MCF 10A (cell line): ENCODE measurements at places on chromosomes 4 and X.
A peak's percentile ranks its signal among the peaks of the same experiment; 100 is the strongest.

GRCh38 chr4:55181010-55182005, 55.9 kb upstream of the KDR start:
- DNase-seq: no peak

DNA sequence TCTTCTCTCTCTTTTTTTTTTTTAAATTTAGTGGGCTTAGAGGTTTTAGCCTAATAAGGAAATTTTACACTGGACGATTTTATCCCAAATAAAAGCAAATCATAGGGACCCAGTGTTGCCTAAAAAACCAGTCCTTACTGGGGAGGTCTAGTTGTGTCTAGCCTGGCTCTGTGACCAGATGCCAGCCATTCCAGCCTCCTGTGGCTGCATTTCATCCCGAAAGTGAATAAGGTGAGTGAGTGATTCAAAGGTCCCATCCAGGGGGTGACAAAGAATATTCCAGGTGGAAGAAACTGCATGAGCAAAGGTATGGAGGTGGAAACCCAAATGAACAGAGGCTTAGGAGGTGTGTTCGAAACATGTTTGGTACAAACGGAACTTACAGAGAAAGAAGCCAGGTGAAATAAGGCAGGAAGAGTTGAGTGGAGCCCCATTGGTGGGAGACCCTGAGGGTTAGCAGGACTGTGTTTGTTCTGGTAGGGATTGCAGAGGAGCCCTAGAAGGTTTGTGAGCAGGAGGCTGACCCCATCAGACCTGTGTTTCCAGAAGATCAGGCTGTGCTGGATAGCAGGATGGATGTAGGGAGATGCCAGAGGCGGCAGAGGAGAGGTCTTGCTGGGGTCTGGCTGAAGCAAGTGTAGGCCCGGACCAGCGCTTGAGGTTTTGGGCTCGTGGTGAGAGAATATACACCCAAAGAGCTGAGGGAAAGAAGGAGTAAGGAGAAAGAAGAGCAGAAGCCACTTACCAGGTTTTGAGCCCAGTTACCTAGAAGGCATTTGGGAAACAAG, 31.6 kb downstream of the PTTG2 start:
- DNase-seq: no peak

DNA sequence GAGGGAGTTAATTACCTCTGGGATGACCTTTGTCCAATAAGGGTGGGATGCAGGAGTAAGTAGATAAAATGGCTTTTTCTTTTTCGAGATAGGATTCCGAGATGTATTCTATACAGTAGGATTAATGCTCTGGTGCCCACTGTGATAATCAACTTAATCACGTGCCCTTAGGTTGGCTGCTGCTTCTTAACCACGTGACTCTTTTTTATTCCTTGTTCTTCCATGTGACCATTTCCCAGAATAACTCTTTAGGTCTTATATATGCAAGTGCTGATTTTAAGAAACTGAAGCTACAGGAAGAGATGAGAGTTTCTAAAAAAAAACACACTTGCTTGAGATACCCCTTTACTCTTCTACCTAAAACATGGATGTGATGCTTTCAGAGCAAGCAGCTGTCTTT, 1628.9 kb downstream of the PCDH7 start:
- DNase-seq: no peak

DNA sequence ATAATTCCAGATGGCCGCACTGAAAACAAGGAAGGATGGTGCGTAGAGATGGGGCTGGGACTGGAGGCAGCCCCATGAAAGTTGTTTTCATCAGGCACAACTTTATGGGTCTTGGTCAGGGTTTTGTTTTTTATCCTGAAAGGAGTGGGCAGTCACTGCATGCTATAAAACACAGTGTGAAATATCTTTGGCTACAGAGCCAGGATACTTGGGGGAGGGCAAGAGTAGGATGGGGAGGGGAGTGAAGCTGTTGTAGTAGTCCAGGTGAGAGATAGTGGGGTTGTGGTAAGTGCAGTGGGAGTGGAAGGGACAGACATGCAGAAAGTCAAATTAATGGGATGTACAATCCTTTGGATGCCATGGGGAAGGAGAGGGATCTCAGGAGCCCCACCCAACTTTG, 56.5 kb downstream of the PTTG2 start:
- DNase-seq: no peak

- DNase-seq: no peak
These were observed 114.8 kb downstream of the BCOR start for GRCh38 chrX:39982948-39983347.

- DNase-seq: no peak
These were observed 44.3 kb downstream of the DCTD start for GRCh38 chr4:182872886-182873285.

- DNase-seq: no peak
These were observed 222.5 kb downstream of the AFF2 start for GRCh38 chrX:148722966-148723365.

- no peak for DNase-seq
These were observed 64.5 kb upstream of the PRPS1 start for GRCh38 chrX:107563824-107564223.

DNA sequence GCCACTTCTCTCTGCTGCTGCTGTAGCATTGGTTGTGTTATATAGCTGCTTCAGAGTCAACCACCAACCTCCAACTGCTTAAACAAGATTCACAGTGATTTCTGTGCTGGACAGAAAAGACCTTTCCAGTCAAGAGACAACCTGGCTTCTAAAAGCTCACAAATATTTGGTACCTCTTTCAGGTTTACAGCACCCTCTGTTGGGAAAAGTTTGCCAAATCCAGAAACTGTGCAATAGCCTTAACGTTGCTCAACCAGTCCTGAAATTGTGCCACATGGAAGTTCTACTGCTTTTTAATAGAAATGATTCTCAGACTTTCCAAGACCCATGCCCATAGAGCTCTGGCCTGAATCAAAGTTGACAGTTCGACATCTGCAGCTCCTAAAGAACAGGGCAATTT, 842.1 kb upstream of the HTR2C start:
- peak; percentile 63 for DNase-seq

DNA sequence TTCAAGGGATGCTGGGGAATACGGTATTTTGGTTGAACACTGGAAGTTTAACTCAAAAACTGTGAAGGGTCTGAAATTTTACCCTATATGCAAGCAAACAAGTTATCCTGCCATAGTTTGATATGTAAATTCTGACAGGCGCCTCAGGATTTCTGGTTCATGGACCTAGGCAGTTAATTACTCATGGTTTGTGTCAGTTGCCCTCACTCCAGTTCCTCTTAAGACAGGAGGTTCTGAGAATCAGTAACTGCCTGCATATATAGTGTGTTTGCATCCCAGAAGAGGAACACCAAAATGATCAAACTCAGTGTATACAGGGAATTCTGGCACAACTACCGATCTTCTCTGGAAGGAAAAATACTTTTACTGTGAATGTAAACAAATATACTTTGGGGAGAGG, 360.4 kb upstream of the NWD2 start:
- DNase-seq: no peak

DNA sequence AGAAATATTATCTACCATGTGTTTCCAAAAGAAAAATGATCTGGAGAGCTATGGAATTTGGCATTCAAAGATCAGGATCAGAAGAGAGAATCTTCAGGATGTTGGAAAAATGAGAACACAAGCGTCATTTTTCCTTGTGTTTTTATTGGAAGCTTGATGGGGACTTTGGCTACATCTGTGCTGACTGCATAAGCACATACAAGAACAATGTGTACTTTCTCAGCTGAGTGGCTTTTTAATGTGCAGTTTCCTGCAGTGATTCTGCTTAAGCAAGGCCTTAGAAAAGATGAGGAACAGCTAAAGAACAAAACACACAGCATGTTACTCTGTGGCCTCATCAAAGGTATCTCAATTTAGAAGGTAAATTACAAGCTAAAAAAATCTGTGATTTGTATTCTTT, 1039.9 kb downstream of the GLUD2 start:
- no peak for DNase-seq

GRCh38 chr4:1411436-1412375, 5.5 kb upstream of the NKX1-1 start:
- no peak for DNase-seq

DNA sequence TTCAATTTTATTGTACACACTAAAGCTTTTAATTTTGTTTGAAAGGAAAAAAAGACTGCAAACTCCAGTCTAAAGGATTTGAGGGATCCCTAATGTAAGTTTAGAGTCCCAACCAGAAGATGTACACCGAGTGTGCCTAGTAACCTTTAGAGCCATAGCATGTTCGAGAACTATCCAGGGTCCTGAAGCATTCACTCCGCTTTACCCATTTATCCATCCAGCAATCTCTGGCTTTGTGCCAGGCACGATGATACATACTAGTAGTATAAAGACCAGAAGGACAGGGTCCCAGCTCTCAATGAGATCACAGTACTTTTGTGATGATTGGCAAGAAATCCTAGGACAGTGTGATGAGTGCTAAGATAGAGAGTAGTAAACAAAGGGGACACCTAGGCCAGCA, 168.7 kb downstream of the STK32B start:
- peak; percentile 46 for DNase-seq

- DNase-seq: peak; percentile 12
These were observed 100.7 kb downstream of the PTTG2 start for GRCh38 chr4:38060829-38061431.

DNA sequence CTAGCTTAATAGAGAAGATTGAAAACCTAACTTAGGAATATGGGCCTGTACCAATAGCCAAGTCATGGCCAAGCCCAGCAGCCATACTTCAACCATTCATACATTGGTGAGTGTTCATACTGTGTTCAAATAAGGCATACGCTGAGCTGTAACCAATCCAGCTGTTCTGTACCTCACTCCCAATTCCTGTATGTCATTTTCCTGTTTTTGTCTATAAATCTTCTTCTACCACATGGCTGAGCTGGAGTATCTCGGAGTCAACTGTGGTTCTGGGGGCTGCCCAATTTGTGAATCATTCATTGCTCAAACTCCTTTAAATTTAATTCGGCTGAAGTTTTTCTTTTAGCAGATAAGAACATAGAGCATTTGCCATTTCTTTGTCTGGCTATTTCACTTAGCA, 195.3 kb upstream of the ANKRD50 start:
- no peak for DNase-seq

- peak; percentile 49 for DNase-seq
These were observed 138.0 kb upstream of the USP9X start for GRCh38 chrX:40947276-40947675.

- peak; percentile 44 for DNase-seq
These were observed 8.0 kb downstream of the REELD1 start for GRCh38 chr4:146222313-146222712.
